ENCODE measurements at places on chromosomes 7 and 10.
A peak's percentile ranks its signal among the peaks of the same experiment; 100 is the strongest.

- no peak for DNase-seq
These were observed 71.5 kb downstream of the XPNPEP1 start for GRCh38 chr10:109851616-109852474.

DNA sequence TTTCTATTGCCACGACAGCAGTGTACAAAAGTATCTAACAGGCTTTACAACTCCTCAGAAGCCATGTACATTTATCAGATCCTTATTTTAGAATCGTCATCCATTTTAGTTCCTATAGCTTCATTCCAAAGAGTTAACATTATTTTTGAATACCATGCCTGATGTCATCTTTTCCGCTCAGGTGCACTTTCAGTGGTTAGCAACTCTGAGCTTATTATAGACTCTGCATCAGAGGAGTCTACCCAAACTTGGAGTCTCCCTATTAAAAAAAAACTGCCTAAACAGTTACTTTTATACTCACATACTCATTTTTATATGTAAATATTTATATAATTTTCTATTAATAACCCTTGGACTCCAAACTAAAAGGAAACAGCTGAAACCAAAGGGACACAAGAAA lies 31.6 kb upstream of the PRSS37 start:
- DNase-seq: no peak

DNA sequence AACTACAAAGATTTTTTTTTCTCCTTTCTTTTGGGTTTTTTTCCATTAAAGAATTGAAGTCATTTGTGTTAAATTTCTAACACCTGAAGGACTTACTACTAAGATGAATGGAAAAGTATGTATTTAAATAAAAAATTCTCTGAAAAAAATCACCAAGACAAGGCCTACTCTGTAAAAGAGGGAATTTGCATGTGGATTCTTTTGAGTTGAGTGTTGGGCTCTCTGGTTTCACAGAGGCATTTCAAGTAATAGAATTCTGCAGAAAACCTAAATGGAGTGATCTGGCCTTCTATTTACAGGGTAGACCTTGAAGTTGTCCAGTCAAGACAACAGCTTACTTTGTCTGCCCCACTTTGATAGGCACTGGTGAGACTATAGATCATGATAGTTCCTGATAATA lies 4.1 kb downstream of the LRRC17 start:
- no peak for DNase-seq

- DNase-seq: no peak
These were observed 23.8 kb downstream of the ELN start for GRCh38 chr7:74051629-74052410.

DNA sequence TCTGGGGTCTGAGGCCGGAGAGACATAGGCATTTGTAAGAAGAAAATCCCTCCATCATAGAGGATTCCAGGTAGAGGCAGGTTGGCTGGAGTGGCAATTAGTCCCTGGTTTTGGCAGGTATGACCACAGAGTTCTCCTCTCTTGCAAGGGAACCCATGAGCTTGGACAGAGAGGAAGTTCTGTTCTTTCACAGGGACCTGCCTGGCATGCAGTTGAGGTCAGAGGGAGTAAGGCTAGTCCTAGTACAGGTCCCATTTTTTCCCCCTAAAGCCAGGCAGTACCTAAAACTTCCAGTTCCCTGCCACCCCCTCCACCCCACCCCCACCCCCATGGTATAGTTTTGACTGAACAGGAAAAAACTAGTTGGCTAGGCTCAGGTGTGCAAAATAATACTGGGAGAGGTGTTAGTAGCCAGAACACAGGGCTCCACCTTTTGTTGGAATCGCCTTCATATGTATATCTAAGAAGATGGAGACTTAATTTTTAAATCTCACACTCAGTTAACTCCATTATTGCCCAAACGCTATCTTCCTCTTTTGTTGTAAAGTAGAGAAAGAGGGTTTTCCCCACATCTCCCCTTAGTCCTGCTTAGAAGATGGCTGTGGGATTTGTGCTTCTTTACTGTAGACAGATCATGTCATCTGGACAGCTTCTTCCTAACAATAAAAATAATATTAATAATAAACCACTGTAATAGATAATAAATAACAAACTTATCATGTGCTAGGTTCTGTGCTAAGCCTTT lies 188.1 kb downstream of the TCF7L2 start:
- DNase-seq: no peak

DNA sequence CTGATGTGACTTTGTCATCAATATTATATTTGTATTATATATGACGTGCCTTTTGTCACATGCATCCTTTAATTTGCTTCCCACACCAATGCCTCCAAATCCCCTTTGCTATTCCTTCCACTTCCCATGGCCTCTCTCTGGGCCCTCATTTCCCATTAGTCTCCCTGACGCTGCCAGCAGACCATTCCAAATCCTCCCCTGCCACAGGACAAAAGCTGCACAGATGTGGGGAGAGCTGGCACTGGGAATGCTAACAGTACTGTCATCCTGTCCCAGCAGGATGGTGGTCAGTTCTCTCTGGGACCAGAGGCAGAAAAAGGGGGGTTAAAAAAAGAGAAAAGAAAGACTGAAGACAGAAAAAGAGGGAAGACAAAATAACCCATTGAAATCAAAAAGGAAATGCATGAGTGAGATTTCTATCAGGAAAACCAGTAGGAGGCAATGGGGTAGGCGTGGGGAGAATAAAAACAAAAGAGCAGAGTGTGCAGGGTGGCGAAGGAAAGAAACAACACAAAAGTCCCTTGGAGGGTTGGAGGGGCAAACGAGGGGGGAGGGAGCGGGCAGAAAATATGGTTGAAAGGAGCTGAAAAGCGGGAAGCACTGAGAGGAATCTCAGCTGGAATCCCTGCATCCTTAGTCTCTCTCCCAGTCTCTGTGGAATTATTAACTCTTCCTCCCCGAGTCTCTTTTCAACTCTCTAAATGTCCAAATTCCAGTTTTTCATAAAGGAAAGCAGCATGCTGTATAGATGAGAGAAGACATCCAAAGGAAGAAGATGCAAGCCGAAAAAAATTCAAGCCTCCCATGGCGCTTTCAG lies 59.2 kb upstream of the PTN start:
- no peak for DNase-seq

GRCh38 chr10:27959093-27959715 lies 39.7 kb downstream of the ODAD2 start:
- no peak for DNase-seq

DNA sequence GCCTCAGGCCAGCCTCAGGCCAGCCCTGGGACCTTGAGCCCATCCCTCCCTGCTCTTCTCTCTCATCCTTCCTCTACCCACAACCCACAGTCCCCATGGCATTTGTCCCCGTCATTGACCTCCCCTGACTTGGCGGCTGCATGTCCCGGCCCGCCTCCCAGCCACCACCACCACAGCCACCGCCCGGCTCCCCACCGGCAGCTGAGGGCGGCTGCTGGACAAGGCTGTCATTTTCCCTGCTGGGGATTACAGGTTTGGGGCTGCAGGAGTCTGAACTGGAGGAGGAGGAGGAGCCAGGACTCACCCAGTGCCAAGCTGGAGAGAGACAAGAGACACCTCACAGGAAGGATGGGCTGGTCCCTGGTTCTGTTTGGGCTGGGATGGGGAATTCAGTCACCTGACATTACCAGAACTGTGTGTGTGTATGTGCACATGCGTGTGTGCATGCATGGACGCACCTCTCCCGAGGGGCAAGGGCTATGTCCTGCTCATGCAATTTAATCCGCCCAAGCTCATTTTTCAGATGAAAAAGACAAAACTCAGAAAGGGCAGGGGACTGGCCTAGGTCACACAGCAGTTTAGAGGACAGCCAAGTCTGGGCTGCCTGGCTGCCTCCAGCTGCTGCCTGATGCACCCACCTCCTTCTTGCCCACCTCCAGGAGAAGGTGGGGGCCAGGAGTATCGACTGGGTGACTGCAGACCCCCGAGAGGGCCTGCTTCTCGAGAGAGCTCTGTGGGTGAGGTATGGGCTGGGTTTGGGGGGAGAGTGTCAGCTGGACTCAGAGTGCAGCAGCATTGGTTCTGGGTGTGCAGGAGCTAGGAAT lies 113.1 kb downstream of the ZMIZ1 start:
- DNase-seq: peak; percentile 61

DNA sequence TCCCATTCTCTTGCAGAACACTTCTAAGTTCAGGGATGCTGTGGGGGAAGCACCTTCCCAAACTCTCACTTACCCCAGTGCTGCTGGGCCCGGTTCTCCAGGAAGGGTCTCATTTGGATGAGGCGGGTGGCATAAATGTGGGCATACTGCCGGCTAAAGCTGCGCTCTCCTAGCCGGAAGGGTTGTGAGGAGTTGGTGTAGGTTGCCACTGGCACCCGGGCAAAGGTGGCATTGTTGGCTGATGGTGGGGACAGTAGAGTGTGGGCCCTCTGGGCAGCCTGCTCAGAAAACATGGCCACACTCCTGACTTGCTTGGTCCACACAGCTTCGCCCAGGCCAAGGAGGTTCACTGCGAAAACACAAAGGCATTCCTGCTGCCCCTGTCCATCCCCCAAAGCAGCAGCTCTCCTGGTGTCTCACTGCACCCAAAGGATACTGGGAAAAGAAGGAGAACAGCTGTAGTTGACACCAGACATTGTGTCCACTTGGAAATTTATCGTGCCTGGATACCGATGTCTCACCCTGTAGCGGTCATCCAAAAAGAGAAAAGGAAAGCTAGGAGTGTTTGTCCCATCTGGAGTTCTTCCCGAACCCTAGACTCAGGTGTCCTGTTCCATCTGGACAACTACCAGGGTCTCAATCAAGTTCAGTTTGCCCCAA lies 1.5 kb downstream of the POLD2 start:
- DNase-seq: no peak

DNA sequence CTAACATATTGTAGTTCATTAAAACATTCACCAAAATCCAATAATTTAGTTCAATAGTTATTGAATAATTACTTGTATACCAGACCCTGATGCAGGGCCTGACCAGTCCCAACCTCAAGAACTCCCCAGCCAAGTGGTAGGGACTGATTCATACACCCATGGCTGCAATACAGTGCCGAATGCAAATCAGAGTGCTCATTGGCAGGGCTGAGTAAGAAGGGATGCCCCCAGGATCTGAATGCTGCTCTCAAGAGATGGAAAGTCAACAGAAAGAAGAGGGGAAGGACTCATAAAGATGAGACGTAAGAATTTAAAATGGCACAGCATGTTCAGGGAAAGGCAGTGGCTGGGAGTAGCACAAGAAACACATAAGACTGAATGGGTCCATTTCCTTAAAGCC lies 29.9 kb downstream of the ZNF438 start:
- DNase-seq: no peak

GRCh38 chr10:45308707-45309106 lies 6.7 kb downstream of the OR13A1 start:
- DNase-seq: no peak
